RPMI8226 (cell line): ENCODE measurements at places on chromosomes 7 and 10.

DNA sequence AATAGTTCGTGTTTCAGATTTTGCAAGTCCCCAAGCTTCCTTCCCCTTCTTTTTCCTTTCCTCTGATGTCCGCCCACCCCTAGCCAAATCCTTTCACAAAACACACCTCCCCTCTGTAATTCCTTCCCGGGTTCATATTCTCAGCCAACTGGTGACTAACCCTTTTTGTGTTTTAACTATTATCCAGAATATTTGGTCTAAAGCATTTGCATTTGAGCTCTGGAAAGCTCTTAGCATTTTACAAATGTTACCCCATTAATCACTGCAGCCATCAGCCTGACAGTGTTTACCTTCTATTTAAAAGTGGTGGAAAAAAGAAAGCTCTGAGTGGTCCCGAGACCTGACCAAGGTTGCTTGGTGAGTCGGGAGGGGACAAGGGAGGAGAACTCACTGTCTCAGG, 139.0 kb downstream of the CREB5 start:
- no peak for DNase-seq

- DNase-seq: no peak
These were observed 111.0 kb downstream of the LMBR1 start for GRCh38 chr7:156781972-156782371.

- no peak for DNase-seq
These were observed 143.3 kb downstream of the HDAC9 start for GRCh38 chr7:18638594-18639452.

DNA sequence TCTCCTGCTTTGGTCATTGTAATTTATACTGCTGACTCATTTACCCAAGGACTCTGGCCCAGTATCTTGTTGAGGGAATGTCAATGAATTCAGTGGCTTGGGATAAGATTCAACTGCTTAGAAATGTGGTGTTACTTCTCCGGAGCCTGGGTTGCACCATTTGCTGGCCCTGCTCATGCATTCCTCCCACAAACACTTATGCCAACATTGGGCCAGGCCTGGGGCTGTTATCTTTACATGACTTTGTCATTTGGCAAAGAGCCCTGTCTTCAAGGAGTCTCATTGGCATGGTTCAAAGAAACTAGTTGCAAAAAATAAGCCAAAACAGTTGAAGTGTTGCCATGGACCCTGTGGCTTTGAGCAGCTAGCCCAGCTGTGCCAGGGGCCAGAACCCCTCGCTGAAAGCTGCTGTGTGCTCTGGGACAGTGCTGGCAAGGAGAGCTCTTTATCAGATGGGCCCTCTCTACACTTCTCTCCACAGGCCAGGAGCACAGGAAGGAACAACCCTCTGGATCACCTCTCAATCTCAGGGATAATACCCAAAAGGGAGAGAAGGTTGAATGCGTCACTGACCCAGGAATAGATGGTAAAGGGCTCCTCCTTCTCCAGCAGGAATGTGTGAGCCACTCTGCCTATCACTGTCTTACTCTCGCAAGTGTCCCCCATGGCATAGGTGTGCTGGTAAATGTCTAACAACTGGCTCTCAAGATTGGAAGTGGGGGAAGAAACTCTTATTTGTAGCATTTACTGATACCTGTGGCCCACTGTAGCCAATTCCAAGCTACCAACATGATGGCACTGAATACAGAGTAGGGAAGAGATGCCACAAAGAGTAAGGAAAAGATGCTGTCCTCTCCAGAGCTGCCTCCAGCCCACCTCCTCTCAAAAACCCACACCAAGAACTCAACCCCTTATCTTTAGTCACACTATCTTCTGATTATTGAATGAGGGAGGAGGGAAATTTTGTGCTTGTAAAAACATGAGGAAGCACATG, 23.5 kb upstream of the PDE1C start:
- no peak for DNase-seq

GRCh38 chr7:157014635-157015555, 4.4 kb upstream of the MNX1 start:
- no peak for DNase-seq

DNA sequence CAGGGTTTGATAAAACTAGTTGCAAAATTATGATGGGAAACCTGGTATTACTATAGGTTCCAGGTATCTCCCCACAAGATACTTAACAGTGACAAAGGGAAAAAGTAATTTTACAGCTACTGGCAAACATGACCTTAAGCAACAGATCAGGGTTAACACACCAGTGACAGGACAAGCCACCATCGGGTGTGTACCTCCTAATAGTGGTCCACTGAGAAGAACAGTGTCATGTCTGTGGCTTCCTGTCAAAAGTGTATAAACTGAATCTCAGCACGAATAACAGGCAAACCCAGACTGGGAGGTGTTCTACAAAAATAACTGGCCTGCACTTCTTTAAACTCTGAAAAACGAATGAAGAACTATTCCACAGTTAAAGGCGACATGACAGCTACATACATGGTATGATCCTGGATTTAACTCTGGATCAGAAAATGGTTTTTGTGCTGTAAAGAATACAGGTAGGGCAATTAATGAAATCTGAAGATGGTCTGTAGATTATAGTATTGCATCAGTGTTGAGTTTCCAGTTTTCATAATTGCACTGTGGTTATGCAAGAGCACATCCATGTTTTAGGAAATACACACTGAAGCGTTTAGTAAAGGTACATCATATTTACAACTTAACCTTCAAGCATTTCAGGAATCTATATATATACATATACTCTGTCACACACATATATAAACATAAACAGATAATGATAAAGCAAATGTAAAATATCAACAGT, 32.0 kb upstream of the ARMS2 start:
- no peak for DNase-seq

DNA sequence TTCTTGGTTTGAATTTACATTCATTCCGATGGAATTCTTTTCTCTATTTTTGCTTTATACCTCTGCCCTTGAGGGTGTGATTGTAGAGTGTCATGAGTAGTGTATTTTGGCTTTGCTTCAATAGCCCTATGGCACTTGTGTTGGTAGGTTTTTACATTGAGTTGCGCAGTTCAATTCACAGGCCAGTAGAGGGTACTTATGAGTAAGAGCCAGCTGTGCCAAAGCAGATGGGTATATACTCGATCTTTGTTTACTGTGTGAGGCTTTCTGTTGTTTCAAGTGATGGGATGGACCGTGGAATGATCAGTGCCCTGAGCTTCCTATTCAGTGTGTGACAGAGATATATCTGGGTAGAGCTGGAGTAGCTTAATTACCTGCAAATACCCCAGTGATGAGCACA, 4.3 kb upstream of the AKR1C3 start:
- peak; percentile 37 for DNase-seq

- no peak for DNase-seq
These were observed 139.9 kb upstream of the ZNF438 start for GRCh38 chr10:31171402-31172083.

GRCh38 chr10:10222304-10222841, 795.3 kb upstream of the CELF2 start:
- no peak for DNase-seq

DNA sequence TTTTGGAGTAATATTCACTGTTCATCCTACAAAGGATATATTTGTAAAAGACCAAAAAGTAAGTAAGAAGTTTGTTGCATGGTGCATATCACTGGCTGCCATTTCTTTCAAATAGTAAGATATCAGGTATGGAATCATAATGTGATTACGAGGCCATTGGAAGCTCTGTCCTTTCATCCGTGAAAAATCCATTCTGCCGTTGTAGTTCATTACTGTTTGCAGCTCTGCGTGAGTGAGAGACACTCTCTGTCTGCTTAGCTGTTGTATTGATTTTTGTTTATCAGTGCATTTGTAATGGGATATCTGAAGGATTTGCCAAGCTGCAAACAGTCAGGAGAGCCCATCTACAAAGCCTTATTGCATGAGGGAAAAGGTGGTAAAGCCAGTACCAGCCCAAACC, 44.1 kb upstream of the SLC39A12 start:
- DNase-seq: no peak

DNA sequence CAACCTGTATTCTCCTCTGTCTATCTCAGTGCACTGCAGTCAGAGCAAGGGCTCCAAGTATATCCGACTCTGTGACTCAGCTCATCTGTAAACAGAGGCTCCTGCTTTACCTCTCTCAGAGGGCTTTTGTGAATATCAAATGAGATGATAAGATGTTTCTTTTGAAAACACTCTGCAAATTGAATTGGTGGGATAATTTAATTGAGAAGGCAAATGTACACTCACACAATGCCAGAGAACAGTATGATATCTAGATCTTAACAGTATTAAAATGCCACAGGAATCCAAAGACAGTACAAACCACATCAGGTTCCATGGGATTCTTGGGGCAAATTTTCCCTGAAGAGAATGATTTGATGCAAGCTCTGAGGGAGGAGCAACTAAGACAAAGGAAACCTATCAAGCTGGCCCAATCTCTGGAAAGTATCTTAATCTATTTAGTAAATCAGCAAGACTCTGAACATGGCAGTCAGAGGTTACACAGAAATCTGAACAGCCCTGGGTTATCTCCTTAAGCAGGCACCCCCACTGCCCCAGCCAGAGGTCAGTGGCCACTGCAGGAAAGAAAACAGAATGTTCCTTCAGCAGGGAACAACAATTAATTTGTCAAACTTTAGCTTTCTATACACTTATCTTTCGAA, 45.9 kb downstream of the DOCK4 start:
- DNase-seq: no peak

DNA sequence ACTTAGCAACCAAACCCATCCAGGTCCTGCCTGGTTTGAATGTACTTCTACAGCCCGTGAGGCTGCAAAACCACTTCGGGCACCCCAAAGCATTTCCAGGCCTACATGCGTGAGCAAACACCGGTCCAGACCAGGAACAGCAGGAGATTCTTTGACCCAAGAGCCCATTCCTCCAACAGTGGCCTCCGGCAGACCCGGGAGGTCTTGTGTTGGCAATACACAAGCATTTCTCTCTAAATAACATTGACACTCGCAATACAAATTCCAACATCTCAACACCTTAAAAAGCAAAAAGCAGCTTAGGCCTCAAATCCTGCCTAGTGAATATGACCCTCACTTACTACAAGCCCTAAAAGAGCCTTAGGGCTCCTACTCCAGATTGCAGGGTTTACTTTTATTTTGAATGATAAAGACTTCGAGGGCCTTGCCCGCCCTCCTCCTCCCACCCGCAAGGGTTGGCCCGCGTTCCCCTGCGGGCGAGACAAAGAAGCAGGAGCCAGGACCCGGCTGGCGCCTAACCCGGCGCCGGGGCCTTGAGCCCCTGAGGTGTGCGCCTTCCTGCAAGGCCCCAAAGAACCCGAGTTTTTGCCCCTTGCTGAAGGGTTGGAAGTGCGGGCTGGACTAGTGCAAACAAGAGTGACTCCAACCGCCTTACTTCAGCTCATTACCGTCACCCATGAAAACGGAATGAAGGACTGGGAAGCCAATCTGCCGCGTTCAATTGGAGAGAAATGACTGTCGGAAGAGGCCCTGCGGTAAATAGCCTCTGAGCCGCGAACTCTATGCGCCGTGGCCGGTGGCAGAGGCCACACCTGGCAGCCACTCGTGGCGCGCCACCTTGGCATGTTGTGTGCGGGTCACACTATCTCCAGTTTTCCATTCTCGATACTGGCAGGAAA, 3.4 kb upstream of the DLX6 start:
- no peak for DNase-seq

DNA sequence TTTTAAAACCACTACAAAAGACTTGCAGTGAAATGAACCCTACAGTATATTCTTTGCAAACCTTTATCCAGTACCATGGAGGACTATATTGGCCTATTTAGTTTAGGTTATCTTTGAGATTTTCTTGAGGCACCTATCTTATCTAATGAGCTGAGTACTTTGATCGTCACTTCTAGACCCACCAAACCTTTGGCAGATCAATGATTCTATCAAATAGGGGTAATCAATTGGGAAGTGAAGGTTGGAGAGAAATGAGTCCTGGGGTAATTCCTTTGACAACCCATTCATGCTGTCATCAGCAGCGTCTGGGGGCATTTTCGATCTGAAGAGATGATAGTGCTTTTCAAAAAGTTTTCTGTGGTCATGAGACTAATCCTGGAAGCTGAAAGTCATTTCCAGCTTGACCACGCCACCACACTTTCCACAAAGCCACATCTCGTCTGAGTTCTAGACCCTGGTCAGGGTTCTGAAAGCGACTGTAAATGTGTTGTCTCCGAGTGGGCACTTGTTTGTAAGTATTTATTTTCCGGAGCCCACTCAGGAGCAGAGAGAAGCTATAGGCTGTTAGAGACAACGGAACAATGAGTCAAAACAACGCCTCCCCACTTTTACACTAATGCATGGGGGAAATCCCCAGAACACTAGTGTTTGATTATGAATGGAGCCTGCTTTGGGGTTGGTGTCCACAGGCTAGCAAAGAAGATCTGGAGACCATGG, 4.8 kb downstream of the EGR2 start:
- DNase-seq: no peak

GRCh38 chr10:118332236-118332635, 9.9 kb downstream of the FAM204A start:
- no peak for DNase-seq

- no peak for DNase-seq
These were observed 88.6 kb downstream of the SPAG6 start for GRCh38 chr10:22433875-22434274.

DNA sequence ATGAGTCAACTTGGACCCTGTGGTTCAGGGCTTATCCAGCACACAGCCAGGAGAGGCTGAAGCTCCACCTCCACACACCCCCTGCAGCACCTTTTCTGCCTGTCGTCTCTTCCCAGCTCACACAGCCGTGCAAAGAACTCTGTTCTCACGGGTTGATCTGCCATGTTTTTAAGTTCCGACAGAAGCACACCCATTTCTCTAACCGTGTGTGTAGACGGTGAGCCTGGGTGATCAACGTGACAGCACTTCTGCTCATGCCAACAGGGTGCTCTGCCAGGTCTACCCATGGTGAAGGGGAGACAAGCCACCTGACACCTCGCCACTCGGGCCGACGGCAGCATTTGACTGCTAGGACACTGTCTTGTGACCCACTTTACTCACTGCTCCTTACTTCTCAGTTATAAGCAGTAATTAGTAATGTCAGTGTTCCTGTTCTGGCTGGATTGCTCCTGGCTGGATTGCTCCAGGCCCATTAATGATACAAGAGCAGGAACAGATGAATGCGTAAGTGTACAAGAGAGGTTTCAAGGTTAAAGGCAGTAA, 90.5 kb downstream of the RNF216 start:
- DNase-seq: no peak

DNA sequence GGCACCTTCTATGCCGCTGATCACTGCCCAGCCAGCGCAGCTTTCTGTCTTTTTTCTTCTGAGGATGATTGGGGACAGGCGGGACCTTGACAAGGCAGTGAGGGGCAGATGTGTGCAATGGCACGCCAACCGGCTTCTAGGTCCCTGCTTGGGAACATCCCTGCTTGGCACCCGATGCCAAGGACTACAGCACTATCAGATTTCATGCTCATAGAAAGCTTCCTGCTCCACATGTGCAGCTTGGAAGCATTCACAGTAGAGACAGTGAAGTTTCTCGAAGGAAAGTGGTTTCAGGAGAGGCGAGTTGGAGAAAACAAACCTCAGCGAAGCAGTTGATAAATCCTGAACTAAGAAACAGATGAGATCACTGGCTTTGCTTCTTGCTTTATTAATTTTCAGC, 267.5 kb upstream of the HABP2 start:
- no peak for DNase-seq

- DNase-seq: no peak
These were observed 9.6 kb upstream of the PNLIPRP2 start for GRCh38 chr10:116611153-116611545.

- DNase-seq: no peak
These were observed 229.1 kb downstream of the GFRA1 start for GRCh38 chr10:116043861-116044260.
